ENCODE measurements at places on chromosomes 12 and 14. TPM values are rescaled to one million over a fixed set of nuclear protein-coding genes. Genes with fewer than 3 reads are reported as not detected.

- H3K4me3 ChIP-seq = no peak overlapping the region
- H3K4me1 ChIP-seq = no peaks in the 10 kb centered on the region
- DNase-seq = peak; percentile 8
- no peaks in the 10 kb centered on the region for H3K27me3 ChIP-seq
- no peaks in the 10 kb centered on the region for H3K36me3 ChIP-seq
- H3K27ac ChIP-seq = no peak overlapping the region
Measured at GRCh38 chr12:89992668-89993451, 284.2 kb upstream of the ATP2B1 start.

DNA sequence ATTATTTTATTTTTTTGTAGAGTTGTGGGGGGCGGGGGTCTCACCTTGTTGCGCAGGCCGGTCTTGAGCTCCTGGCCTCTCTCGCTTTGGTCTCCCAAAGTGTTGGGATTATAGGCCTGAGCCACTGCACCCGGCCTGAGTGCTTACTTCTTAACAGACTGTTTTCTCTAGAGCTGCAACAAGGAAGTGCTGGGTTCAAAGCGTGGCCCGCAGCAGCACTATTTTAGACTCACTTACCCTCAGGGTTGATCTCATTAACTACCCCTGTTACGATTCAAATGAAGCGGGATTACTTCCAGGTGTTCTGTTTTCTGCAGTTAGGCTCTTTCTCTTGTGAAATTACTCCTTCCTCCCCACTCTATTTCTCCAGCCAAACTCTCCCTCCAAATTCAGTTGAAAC lies 8.7 kb downstream of the A2ML1 start:
- H3K4me1 ChIP-seq = no peaks in the 10 kb centered on the region
- DNase-seq = no peak
- no peaks in the 10 kb centered on the region for H3K36me3 ChIP-seq
- no peaks in the 10 kb centered on the region for H3K27me3 ChIP-seq
- no peak overlapping the region for H3K4me3 ChIP-seq

- peak; percentile 67 for DNase-seq
- H3K27ac ChIP-seq = peak overlapping the region; percentile 96
- peaks cover 3% of the 10 kb centered on the region for H3K36me3 ChIP-seq
- H3K27me3 ChIP-seq = no peaks in the 10 kb centered on the region
Measured at GRCh38 chr12:10214136-10214894, 1.6 kb downstream of the GABARAPL1 start.

The AKAP3 gene
- polyA plus RNA-seq = 0.18 TPM

The P2RX7 gene
- polyA plus RNA-seq = 1.3 TPM

The COCH gene
- polyA plus RNA-seq = 0.60 TPM

- no peaks in the 10 kb centered on the region for H3K27me3 ChIP-seq
- H3K36me3 ChIP-seq = no peaks in the 10 kb centered on the region
- no peak overlapping the region for H3K4me3 ChIP-seq
- no peak overlapping the region for H3K27ac ChIP-seq
- DNase-seq = no peak
- no peaks in the 10 kb centered on the region for H3K4me1 ChIP-seq
Measured at GRCh38 chr12:2160043-2160442, 107.3 kb downstream of the CACNA1C start.

The MTERF2 gene
- polyA plus RNA-seq = 2.2 TPM

The GPR84 gene
- not detected for polyA plus RNA-seq

GRCh38 chr14:26729851-26730250 lies 132.0 kb upstream of the NOVA1 start:
- no peaks in the 10 kb centered on the region for H3K27me3 ChIP-seq
- DNase-seq = no peak
- H3K4me3 ChIP-seq = no peak overlapping the region

DNA sequence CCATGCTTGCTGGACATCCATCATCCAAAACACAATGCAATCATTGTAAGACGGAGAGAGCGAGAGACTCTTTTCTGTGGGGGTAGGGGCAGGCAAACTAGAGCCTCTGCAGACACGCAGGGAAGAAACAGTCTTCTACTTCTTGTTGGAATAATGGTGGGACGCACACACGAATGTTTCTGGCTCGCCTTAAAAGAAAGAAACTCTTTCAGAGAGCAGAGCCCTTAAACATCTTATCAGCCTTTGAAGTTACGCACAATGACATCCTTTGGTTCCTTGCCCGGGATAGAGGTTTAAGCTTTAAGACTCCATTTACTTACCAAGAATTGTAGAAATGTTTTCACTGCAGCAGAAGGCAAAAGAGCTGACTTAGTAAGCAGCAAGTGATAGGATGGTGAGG lies 133.8 kb upstream of the FOXN3 start:
- no peaks in the 10 kb centered on the region for H3K4me1 ChIP-seq
- no peak overlapping the region for H3K27ac ChIP-seq
- no peak overlapping the region for H3K4me3 ChIP-seq
- H3K27me3 ChIP-seq = no peaks in the 10 kb centered on the region
- no peak for DNase-seq
- H3K36me3 ChIP-seq = no peaks in the 10 kb centered on the region

- peak; percentile 68 for DNase-seq
- H3K27ac ChIP-seq = no peak overlapping the region
- H3K36me3 ChIP-seq = no peaks in the 10 kb centered on the region
- H3K4me3 ChIP-seq = no peak overlapping the region
- H3K27me3 ChIP-seq = peaks cover 2% of the 10 kb centered on the region
- no peaks in the 10 kb centered on the region for H3K4me1 ChIP-seq
Measured at GRCh38 chr14:74362361-74362915, 14.2 kb downstream of the VRTN start.

The GUCY2C gene
- not detected for polyA plus RNA-seq

DNA sequence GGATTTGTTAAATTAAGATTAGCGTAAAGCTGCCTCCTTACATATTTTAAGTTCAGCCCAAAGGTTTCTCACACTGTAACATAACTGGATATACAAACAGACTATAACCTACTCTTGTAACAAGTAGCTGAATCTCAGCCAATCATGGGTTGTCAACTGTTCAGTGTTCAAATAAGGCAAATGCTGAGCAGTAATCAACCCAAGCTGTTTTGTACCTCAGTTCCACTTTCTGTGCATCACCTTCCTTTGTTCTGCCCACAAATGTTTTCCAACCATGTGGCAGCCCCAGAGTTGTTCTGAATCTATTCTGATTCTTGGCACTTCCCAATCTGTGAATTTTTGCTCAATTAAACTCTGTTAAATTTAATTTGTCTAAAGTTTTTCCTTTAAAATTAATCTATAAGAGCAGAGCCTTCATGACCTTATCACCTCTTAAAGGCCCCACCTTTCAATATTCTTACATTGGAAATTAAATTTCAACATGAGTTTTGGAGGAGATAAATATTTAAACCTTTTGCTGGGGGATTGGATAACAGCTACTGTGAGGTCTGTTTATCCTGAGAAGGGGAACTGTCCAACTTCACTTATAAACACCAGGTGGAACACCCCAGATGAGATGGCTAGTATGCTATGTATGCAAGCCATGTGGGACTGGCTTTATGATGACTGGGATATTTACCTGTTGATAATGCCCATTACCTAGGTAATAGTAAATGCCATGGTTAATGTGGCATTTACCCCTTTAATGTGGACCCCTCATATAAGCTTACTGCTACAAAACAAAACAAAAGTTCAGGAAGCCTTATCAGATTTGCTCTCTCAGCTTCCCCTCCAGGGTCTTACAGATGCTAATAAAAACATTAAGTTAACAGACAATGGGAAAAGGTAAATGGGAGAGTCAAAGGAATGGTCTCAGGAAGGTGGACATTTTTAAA lies 42.2 kb upstream of the ARID2 start:
- no peak overlapping the region for H3K27ac ChIP-seq
- peaks cover 11% of the 10 kb centered on the region for H3K27me3 ChIP-seq
- DNase-seq = no peak

GRCh38 chr12:45774508-45775162 lies 45.1 kb downstream of the ARID2 start:
- H3K27me3 ChIP-seq = no peaks in the 10 kb centered on the region
- no peaks in the 10 kb centered on the region for H3K36me3 ChIP-seq
- H3K4me1 ChIP-seq = peaks cover 13% of the 10 kb centered on the region
- H3K27ac ChIP-seq = no peak overlapping the region

DNA sequence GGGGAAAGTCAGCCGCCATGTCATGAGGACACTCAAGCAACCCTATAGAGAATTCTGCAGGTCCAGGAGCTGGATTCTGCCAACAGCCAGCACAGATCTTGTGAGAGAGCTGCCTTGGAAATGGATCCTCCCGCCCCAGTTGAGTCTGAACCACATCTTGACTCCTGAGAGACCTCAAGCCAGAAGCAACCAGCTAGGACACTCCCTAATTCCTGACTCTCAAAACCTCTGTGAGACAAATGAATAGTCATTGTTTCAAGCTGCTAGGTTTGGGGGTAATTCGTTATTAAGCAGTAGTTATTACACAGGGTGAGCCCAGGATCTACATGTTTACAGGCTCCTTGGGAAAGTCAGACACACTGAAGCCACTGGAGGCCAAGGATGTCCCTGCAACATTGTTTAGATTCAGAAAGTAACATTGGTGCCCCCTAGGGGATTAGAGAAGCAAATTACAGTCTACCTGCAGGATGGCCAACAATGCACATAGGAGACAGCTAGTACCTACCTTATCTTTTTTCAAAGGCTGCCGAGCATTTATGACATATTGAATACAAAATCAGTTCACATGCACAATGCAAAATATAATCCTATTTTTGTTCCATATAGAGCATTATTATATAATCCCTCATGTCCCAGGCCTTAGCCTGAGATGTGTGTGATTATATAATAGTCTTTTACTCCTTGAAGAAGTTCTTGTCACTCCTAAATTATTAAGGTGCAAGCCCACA lies 57.9 kb upstream of the FICD start:
- peak; percentile 51 for DNase-seq
- no peak overlapping the region for H3K4me3 ChIP-seq
- H3K36me3 ChIP-seq = no peaks in the 10 kb centered on the region

GRCh38 chr14:49766839-49767238 lies 1.1 kb upstream of the KLHDC2 start:
- H3K4me1 ChIP-seq = peaks cover 16% of the 10 kb centered on the region
- no peaks in the 10 kb centered on the region for H3K36me3 ChIP-seq
- peak overlapping the region; percentile 86 for H3K27ac ChIP-seq
- DNase-seq = no peak

- no peaks in the 10 kb centered on the region for H3K36me3 ChIP-seq
- H3K27ac ChIP-seq = no peak overlapping the region
- H3K4me1 ChIP-seq = peaks cover 23% of the 10 kb centered on the region
Measured at GRCh38 chr12:26125400-26126339, 833 bp upstream of the BHLHE41 start.

All from endothelial cell of umbilical vein (primary cell).